ENCODE measurements at places on chromosomes 5 and 9. TPM values are rescaled to one million over a fixed set of nuclear protein-coding genes. Genes with fewer than 3 reads are reported as not detected.

PCDHGB2 gene
- 0.38 TPM for total RNA-seq

DNA sequence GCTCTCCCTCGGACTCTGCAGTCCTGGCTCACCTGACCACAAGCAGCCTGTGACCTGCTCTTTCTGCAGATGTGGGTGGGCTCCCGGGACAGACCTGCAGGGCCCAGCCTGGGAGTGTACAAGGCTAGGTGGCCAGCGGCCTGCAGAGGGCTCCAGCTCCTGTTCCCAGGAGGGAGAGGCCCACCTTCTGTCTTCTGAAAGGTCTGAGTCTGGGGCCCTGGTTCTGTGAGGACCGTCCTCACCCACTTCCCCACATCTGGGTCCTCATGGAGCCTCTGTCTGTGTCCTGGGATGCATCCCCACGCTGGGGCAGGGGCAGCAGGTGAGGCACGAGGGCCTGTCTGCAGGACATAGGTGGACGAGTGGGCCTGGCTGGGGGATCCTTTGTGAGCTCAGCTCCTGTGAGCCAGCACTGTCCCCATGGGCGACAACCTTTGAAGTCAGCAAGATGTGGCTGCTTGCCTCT, 43.7 kb downstream of the PHF2 start:
- no peak overlapping the region for H3K4me3 ChIP-seq
- H3K36me3 ChIP-seq, result no peaks in the 10 kb centered on the region
- no peak for DNase-seq
- H3K27me3 ChIP-seq, result no peaks in the 10 kb centered on the region

DNA sequence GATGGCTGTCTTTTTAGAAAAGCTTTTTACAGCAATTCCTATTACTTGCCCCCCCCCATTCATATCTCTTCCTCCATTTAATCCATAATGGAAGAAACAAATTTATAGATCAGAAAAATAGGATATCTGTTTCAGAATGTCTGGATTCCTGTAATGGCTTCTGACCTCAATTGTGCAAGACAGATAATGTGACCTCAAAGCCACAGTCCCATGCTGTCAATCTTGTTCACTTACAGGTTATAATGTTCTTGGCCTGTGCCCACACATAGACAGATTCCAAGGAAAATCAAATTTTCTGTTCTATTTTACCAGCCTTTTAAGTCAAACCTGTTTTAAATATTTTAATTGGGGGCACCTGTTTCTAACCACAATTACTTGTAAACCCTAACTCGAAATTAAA, 143.4 kb downstream of the ENTREP1 start:
- no peaks in the 10 kb centered on the region for H3K36me3 ChIP-seq
- no peaks in the 10 kb centered on the region for H3K27me3 ChIP-seq

GRCh38 chr9:4826417-4827166, 33.8 kb downstream of the RCL1 start:
- H3K4me3 ChIP-seq, result no peak overlapping the region
- no peak for DNase-seq
- H3K27me3 ChIP-seq, result no peaks in the 10 kb centered on the region
- no peak overlapping the region for H3K27ac ChIP-seq
- H3K4me1 ChIP-seq, result peaks cover 7% of the 10 kb centered on the region
- H3K36me3 ChIP-seq, result no peaks in the 10 kb centered on the region

DNA sequence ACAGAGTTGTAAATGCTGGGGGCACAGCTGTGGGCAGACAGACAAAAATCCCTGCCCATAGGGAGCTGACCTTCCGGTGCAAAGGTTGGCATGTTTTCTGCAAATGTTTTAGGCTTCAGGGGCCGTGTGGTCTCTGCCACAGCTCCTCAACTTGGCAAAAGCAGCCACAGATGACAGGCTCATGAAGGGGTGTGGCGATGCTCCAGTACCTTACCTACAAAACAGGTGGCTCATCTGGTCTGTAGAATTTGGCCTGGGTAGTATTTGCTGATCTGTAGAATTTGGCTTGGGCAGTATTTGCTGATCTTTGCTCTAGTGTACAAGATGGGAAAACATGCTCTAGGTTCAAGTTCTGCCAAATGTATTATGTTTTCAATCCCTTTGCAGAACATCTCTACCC, 283.9 kb downstream of the GADD45G start:
- no peak overlapping the region for H3K4me3 ChIP-seq
- no peaks in the 10 kb centered on the region for H3K36me3 ChIP-seq
- peaks cover 62% of the 10 kb centered on the region for H3K27me3 ChIP-seq
- H3K27ac ChIP-seq, result no peak overlapping the region
- no peak for DNase-seq

DNA sequence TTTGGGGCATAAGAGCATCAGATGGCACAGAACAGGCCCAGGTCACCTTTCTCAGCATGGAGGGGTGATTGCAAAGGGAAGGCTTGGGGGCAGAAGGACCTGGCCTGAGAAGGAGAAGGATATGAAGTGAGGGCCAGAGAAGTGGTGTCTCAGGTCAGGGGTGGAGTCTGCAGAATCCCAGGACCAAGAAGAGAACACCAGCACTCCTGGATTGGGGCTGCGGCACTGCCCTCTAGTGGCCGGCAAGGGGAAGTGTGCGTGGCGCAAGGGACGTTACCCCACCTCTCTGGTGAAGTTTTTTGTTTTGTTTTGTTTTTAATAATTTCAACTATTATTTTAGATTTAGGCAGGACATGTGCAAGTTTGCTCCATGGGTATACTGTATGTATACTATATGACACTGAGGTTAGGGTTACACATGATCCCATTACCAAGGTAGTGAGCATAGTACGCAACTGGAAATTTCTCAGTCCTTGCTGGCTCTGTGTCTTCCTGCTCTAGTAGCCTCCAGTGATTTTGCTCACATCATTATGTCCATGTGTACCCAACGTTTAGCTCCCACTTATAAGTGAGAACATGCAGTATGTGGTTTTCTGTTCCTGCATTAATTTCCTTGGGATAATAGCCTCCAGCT, 1548.6 kb downstream of the EFNA5 start:
- DNase-seq, result peak; percentile 41
- H3K4me1 ChIP-seq, result peaks cover 4% of the 10 kb centered on the region
- H3K36me3 ChIP-seq, result no peaks in the 10 kb centered on the region
- no peak overlapping the region for H3K4me3 ChIP-seq
- no peak overlapping the region for H3K27ac ChIP-seq

DNA sequence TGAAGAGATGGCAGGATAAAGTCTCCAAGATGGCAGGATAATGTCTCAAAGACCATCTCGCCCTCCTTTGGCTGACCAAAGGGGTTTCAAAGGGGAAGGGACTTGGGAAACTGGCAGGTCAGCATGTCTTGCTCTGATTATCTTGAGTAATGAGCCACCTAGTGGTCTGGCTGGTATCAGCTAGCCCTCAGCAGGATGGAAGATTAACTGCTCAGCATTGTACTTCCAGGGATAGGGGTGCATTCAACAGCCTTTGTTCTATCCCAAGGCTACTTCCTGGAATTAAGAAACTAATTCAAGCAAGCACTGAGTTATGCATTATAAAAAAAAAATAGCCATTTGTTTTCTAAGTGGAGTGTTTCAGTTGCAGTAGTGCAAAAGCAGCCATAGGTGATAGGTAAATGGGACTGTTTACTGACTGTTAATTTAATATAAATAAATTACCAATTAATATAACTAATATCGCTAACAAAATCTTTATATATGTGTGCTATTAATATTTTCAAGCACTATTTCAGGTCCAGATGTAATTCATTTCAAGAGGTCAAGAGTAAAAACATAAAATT, 555.5 kb downstream of the CDH9 start:
- DNase-seq, result peak; percentile 39
- no peaks in the 10 kb centered on the region for H3K4me1 ChIP-seq
- H3K27me3 ChIP-seq, result no peaks in the 10 kb centered on the region

ZCCHC9 gene
- 36.1 TPM for total RNA-seq

DNA sequence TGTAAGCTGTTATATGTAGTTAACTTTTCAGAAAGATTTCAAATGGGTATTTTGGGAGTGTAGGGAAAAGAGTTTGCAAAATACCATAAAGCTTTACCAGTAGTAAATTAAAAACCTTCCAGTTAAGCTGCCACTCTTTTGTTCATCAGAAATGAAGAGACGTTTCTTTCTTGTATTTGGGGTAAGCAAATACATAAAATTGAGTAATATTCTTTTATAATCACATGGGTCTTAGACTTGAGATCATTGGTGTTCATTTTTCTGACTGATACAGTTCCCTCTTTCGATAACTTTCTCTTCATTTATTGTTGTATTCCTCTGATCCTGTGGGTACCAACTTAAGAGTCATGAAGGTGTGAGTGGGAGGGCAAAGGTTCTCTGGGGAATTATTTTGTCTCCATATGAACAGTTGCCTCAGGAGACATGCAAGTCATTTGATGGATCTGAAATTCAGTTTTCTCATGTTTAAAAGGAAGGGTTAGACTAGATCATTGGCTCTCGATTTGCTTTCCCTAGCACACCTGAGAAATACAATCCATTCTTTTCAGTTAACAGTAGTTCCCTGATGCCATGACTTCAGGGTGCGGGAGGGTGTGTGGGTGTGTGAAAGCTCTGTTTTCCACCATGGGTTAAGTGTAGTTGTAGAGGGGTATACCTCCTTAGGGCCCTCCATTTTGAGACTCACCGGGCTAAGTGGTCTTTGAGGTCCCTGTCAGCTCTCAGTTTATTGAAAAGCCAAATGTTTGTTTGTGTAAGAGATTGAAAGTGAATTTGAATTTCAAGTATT, 47.7 kb downstream of the CNTRL start:
- H3K4me1 ChIP-seq, result peaks cover 8% of the 10 kb centered on the region
- H3K27me3 ChIP-seq, result no peaks in the 10 kb centered on the region
- no peak for DNase-seq
- H3K27ac ChIP-seq, result peak overlapping the region; percentile 81

DNA sequence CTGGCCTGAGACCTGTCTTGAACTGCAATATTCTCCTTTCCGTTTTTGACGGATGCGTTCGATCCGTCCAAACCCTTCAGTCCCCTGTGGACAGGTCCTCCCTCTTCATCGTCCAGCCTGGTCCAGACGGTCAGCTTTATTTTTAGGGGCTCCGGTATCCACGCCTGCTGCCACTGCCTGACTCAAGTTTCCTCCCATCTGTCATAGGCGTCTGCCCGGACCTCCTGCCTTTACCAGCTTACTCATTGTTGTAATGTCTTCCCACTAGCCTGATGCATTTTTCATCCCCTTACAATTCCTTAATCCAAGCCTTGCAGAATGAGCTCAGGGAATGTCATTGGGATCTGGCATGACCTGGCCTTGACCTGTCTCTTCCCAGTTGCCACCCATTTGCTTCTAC, 145.8 kb downstream of the TENT4A start:
- no peaks in the 10 kb centered on the region for H3K36me3 ChIP-seq
- no peaks in the 10 kb centered on the region for H3K27me3 ChIP-seq
- H3K4me1 ChIP-seq, result no peaks in the 10 kb centered on the region
- no peak overlapping the region for H3K27ac ChIP-seq

DNA sequence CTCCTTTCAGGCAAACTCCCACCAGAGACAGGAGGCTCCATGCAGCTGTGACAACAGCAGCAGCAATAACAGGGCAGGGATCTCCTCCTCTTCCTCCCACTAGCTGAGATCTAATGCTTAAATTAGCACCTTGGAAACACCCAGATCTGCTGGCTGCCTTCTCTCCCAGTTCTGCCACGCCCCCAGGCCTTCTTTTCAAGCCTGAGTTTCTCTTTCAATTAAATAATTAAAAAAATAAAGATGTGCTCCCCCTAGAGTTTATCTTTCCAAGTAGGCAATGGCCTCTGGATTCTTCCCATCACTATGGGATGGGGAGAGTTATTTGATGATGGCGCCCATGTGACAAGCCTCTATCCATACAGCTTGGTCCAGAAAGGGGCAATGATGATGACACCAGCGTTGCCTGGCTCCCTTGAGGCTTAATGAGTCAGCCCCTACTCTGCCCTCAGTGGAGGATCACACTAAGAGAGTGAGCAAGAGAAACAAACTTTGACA, 3.8 kb downstream of the FAM219A start:
- no peak for DNase-seq
- H3K27me3 ChIP-seq, result peaks cover 12% of the 10 kb centered on the region
- peaks cover 33% of the 10 kb centered on the region for H3K4me1 ChIP-seq

- H3K4me3 ChIP-seq, result no peak overlapping the region
- H3K36me3 ChIP-seq, result no peaks in the 10 kb centered on the region
- no peak for DNase-seq
- H3K4me1 ChIP-seq, result no peaks in the 10 kb centered on the region
Observed at GRCh38 chr9:130150779-130151382, 21.3 kb upstream of the NCS1 start.

TEX48 gene
- total RNA-seq, result not detected

DNA sequence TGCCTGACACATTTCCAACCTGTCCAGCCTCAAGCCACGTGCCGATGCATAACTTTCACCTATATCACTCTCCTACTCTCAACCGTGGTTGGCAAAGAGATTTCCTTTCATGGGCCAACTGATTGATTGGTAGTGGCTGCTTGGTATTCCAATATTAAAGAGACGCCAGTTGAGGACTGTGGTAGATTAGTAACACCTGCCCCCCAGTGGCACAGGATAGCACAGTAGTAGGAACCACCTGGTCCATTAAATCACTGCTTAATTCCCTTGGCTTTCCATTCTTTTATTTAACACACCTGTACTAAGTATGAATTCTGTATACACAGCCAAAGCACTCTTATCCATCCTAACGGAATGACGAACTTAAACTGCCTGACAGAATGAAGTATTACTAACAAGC, 19.1 kb upstream of the FOXB2 start:
- H3K4me1 ChIP-seq, result no peaks in the 10 kb centered on the region
- H3K36me3 ChIP-seq, result no peaks in the 10 kb centered on the region
- DNase-seq, result no peak
- H3K27ac ChIP-seq, result no peak overlapping the region
- no peak overlapping the region for H3K4me3 ChIP-seq

- no peaks in the 10 kb centered on the region for H3K36me3 ChIP-seq
- H3K27me3 ChIP-seq, result no peaks in the 10 kb centered on the region
- no peaks in the 10 kb centered on the region for H3K4me1 ChIP-seq
- H3K27ac ChIP-seq, result no peak overlapping the region
- no peak overlapping the region for H3K4me3 ChIP-seq
Observed at GRCh38 chr5:2895876-2896275, 144.4 kb upstream of the IRX2 start.

GRCh38 chr5:141931694-141932093, 8.0 kb downstream of the DELE1 start:
- H3K36me3 ChIP-seq, result peaks cover 52% of the 10 kb centered on the region
- no peaks in the 10 kb centered on the region for H3K27me3 ChIP-seq
- H3K4me3 ChIP-seq, result no peak overlapping the region

CARTPT gene
- not detected for total RNA-seq
